Stimulated activated CD8-positive, alpha-beta memory T cell treated with anti-CD3 and anti-CD28 coated beads, Interleukin-7, amount 100 ng/mL, for 1 hour (primary cell): ENCODE measurements at places on chromosomes 16 and 17.

- DNase-seq, result peak; percentile 54
Measured at GRCh38 chr16:4801962-4802658, at the start of gene ROGDI. ROGDI (minus strand) TSS chr16:4802633; CDS start chr16:4802571, 62 bp downstream.

DNA sequence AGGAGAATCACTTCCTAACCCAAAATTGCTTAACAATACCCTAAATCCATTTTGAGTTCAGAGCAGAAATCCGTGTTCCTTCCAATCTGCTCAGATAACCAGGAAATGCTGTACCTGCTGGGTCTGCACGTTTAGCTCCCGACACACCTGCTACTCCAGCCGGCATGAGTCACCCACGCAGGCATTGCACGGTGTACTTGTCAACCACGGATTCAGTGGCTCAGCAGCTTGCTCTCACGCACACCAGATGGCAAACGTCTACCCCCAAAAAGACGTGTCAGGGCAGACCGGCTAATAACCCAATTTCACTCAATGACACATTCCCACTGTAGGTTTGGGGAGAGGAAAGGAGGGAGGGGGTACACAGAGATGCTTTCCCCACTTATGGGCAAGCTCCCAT lies 468.1 kb downstream of the SOX9 start:
- DNase-seq, result no peak

DNA sequence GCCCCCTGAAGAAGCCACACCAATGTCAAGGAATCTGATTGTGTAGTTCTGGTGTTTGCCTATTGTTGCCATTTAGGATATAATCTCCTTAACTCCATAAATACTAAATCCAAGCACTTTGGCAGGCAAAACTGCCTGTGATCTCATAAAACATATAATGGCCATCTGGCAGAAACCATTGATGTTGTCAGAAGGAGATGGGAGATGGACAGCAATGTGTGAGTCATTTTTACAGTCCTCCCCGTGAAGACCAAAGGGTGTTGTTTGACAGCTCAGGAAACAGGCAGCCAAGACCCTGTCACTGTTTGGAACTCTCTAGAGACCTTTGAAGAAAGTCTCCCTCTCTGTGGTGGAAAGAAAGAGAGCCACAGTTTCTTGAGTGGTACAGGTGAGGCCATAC lies 454.1 kb downstream of the HS3ST3B1 start:
- DNase-seq, result no peak

- no peak for DNase-seq
Measured at GRCh38 chr16:89056592-89056991, 37.1 kb upstream of the ACSF3 start.

DNA sequence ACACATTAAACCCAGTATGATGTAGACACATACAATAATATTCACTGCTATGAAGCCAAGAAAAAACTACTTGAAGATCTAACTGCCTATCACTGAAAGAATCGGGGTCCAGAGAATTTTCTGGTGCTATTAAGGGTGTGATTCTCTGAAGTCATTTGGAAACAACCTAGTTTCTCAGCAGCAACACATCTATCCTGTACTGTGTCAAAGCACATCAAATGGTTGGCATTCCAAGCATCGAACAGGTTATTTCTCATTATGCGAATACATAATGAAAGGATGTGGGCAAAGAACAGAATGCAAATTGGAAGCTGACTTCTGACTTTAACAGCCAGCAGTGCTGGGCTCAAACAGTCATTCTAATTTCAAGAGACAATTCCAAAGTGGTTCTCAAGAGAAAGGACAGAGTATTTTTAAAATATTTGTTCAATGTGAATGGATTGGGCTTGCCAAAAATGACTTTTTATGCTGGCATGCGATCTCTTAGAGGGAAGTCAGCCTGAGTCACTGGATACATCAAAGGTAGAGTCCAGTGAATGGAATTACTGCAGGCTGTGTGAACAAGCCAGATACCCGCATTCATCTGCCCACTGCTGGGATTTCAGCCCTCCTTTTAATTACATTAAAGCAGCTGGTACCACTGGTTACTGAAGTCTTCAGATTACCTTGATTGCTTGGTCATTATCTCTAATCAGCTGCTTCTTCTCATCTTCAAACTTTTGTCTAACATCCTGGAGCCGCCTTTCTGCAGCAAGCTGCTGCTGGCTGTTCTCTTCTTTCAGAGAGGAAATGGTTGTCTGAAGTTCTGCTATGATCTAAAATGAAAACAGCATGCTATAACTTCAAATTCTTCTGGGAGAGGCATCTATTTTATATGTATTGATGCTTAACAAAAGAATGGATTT lies 181.2 kb upstream of the AXIN2 start:
- DNase-seq, result no peak

- DNase-seq, result no peak
Measured at GRCh38 chr17:39627047-39627711, 427 bp downstream of the PPP1R1B start.

GRCh38 chr17:69497161-69497560 lies 82.7 kb downstream of the MAP2K6 start:
- no peak for DNase-seq
